ENCODE measurements at places on chromosomes 3 and 15. TPM values are rescaled to one million over a fixed set of nuclear protein-coding genes. Genes with fewer than 3 reads are reported as not detected.

Gene TCF12
- 89.0 TPM for total RNA-seq

Gene ARPP21
- total RNA-seq, result not detected

Gene SPINK8
- not detected for total RNA-seq

GRCh38 chr3:16132928-16133327 is 41.6 kb upstream of the GALNT15 start:
- no peak for DNase-seq

- DNase-seq, result no peak
Measured at GRCh38 chr3:72379500-72380187, 468.6 kb downstream of the SHQ1 start.
